ENCODE measurements at places on chromosomes 16 and 17.

- no peak for DNase-seq
These were observed 13.7 kb downstream of the GLP2R start for GRCh38 chr17:9839433-9839832.

DNA sequence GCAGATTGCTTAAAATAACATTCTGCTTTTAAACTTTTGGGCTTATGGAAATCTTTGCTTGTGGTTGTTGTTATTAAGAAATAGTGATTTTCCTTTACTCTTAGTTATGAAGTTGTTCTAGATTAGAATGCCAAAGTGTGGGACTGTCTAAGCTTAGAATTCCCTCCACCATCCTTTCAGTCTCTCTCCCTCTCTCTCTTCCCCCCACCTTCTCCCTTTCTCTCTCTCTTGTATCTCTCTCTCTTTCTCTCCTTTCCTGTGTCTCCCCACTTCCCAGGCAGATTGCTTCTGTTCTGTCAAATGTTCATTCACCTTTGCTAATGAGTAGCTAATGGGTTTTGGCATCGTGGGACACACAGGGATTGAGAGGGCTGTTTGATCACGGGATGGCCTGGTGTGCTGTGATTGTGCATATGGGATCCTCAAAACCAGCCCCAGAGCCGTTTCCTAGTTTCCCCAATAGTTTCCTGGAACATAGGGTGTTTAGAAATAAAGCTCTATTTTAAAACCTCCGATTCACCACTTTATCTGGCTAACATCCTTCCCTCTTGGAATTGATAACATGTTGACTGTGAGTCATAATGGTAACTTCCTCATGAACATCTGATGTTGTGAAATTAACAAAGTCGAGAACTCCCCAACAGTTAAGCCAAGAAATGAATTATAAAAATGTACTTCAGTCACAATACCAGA is 502.6 kb downstream of the TMEM114 start:
- DNase-seq: no peak

- DNase-seq: no peak
These were observed 9.2 kb upstream of the ZNF652 start for GRCh38 chr17:49370971-49371834.

DNA sequence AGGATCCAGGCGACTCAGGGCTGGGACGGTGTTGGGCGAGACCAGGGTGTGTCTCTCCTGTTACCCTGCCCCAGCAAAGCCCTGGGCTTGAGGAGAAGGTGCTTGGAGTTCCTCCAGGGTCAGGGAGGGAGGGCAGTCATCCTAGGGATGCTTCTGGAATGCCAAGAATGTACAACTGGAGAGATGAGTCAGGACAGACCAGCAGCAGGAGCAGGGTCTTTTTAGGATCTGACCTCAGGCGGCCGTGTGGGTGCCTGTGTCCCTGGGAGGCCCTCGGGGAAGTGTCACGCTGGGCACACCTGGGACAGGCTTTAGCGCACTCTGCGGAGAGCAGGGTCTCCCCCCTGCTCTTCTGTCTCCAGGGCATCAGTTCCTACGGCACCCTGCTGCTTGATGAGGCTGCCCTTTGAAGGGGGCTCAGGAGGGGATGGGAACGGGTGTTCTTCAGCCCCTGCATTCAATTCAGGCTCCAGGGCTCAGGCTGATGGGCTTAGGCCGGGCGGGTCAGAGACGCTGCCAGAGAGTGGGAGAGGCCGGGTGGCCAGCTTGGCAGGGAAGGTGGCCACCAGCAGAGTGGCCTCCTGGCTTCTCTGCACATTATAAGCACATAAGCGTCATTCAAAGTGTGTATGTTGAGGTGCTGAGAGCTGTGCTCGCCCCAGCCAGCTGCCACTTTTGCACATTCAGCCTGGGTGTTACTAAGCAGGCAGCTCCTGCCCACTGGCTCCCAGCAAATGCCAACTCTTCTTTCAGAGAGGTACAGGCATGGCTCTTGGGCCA is 8.4 kb upstream of the MTSS2 start:
- DNase-seq: no peak

- DNase-seq: no peak
These were observed 154.4 kb downstream of the CLEC16A start for GRCh38 chr16:11098601-11099390.

GRCh38 chr17:48030531-48030930 is 7.1 kb downstream of the COPZ2 start:
- no peak for DNase-seq

Data from activated CD4-positive, alpha-beta T cell treated with anti-CD3 and anti-CD28 coated beads, Interleukin-2, amount 10 ng/mL, durations not matched to agents 24 days and 14 days (primary cell).